AG04449 (cell line): ENCODE measurements at places on chromosomes 6 and 20.

- no peak for DNase-seq
These were observed 343 bp downstream of the SNAP91 start for GRCh38 chr6:83708546-83708969.

GRCh38 chr6:3734023-3734422, 17.5 kb downstream of the PXDC1 start:
- DNase-seq = no peak

- DNase-seq = no peak
These were observed 100.7 kb upstream of the PTPN1 start for GRCh38 chr20:50409495-50409894.

DNA sequence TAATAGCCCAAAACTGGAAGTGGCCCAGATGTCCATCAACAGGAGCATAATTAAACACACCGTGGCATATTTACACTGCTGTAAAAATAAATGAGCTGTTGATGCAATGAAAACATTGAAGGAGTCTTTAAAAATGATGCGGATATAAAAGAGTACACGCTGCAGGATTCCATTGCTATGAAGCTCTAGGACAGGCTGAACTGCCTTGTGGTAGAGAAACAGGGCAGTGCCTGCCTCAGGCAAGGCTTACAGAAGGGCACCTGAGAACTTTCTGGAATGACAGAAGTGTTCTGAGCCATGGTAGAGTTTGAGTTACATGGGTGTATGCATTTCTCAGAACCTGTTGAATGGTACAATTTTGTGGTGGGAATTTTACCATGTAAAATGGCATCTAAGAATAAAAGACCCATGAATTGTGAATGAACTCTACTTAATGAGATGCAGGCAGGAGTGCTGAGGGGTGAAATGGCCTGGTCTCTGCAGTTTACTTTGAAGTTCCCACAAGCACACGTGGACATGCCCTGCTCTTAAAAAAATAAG, 45.3 kb upstream of the RIN2 start:
- DNase-seq = no peak

- no peak for DNase-seq
These were observed 6.6 kb downstream of the TM9SF4 start for GRCh38 chr20:32116079-32116521.

DNA sequence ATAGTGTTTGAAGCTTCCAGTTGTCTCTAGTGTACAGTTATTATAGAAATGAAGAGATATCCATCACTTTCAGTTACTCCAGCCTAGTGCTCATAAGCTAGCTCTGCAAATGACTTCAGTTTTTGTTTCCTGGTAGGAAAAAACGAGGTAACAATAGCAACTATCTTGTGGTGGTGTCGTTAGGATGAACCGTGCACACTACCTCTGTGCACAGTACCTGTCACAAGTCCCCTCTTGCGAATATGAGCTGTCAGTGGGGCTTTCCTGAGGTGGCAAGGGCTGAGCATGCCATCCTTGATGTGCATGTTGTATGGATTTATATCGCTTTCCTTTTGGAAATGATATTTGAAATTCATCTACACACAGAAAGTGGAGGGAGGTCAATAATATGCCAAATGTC, 151.8 kb downstream of the ARID1B start:
- no peak for DNase-seq

- no peak for DNase-seq
These were observed 584.2 kb downstream of the BCKDHB start for GRCh38 chr6:80690551-80691131.
